Dorsolateral prefrontal cortex (tissue), 122 donors: ENCODE measurements at places on chromosomes 1 and 21. TPM values are rescaled to one million over a fixed set of nuclear protein-coding genes. Genes with fewer than 3 reads are reported as not detected.
A peak's percentile ranks its signal among the peaks of the same experiment; 100 is the strongest.

GRCh38 chr1:52296345-52296744 lies 69.7 kb downstream of the CC2D1B start:
- DNase-seq = no peak

DNA sequence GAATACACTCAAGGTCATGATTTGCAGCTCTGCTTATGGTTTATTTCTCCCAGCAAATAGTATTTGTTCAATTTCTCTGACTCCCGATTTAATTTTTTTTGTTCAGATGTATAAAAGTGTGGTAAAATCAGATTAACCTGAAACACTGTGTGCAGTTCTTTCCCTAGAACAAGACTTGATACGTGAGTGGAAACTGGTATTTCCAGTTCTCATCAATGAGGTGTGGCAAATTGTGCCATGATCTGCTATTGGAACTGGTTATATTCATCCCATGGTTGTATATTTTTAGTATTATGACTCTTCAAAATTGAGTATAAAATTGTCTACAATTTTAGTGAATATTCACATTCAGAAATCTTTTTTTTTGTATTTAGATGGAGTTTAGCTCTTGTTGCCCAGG lies 76.8 kb upstream of the IVNS1ABP start:
- DNase-seq = no peak

The PCP4 gene
- 71.8 TPM for total RNA-seq

DNA sequence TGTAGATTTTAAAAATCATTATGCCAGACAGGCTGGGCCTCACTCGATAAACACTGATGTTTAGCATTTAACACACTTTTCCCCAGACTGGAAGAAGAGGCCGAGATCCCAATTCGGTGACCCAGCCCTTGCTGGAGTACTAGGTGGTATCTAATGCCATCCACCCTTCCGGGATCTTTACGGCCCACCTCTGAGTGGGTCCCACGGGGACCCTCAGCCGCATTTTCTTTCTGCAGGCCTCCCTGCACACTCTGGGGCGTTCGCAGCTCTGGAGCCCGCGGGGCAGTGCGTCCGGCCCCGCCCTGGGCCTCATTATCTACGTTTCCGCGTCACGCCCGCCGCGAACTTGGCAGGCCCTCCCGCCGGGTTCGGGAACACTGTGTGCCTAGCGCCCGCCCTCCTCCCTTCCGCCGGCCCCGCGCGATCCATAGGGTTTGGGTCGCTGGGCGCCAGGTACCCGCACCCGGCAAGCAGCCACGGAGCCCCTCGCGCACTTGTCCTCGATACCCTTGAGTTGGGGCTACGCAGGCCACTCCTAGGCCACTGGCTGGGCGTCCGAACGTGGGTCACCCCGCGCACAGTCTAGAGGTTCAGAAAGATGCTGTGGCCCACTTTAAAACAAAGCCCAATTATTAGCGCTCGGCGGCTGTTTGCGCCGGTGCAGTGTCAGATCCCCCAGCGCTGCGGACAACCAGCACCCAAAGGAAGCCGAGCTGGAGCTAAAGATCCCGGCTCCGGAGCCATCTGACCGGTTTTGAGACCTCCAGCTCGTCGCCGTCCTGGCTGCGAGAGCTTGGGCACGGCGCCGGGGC lies 950 bp upstream of the EVA1C start:
- peak; percentile 88 for DNase-seq

DNA sequence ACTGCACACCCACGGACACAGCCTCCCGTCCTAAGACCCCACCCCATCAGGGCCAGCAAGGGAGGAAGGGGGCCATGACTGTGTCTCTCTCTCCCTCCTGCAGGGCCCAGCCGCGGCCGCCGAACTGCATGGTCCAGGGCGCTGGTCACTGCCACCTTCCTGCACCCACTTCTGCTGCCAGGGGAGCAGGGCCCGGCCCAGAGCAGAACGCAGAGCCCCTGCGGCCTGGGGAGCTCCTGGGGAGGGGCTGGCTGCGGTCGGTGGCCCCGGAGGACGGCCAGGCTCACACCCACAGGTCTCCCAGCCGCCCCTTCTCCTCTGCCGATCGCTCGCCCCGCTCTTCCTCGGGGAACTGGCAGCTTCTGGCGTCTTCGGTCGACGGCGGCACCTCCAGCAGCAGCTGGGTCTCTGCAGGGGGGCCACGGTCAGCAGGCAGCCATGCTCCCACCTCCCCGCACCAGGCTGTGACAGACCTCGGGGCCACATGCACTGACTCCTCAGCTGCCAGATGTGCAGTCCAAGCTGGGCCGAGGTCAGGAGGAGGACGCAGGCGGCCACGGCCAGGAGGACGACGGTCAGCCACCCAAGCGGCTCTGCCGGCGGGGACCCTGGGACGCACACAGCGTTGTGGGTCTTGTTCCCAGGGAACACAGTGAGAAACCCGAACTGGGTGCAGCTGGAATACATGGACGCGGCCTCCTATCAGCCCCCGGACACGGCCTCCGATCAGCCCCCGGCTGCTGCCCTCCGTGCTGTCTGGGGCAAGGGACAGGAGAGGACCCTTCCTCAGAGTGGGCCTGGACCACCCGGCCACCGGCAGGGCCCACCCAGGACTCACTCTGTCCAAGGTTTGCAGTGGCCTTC lies 2.6 kb downstream of the TNFRSF18 start:
- DNase-seq = no peak

- no peak for DNase-seq
Observed at GRCh38 chr1:4046836-4047461, 146.9 kb upstream of the C1orf174 start.

The CNR2 gene
- not detected for total RNA-seq
